ENCODE measurements at places on chromosomes 16 and 17.
A peak's percentile ranks its signal among the peaks of the same experiment; 100 is the strongest.

GRCh38 chr17:2898255-2898926, 102.2 kb downstream of the RAP1GAP2 start:
- no peak for DNase-seq

DNA sequence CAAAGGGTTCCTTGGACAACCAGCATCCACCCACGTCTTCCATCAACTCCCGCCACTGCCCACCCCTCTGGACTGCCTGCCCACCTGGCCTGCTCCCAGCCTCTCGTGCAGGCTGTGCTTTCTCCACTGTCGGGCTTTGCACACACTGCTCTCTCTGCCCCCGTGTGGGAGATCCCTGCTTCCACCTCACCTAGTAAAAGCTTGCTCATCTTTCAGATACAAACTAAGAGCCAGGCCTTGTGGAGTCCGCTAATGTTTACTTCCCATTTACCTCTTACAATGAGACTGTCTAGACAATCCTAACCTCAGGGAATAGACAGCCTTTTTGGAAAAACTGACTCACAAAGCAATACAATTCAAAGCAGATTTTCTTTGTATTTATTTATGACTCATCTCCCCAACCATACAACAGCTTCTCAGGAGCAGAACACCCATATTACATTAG, 67.6 kb downstream of the USP31 start:
- no peak for DNase-seq

DNA sequence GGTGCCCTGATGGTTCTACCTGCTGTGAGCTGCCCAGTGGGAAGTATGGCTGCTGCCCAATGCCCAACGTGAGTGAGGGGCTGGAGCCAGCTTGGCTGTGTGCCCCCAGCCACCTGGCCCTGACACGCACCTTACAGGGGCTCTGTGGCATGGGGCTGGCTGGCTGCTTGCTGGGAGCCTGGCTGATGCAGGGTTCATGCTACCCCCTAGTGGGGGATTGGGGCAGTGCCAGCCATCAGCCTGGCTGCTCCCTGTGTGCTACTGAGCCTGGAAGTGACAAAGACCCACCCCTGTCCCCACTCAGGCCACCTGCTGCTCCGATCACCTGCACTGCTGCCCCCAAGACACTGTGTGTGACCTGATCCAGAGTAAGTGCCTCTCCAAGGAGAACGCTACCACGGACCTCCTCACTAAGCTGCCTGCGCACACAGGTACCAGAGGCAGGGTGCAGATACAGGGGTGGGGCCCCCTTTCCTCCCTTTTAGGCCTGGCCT, 5.7 kb downstream of the GRN start:
- DNase-seq = peak; percentile 59

DNA sequence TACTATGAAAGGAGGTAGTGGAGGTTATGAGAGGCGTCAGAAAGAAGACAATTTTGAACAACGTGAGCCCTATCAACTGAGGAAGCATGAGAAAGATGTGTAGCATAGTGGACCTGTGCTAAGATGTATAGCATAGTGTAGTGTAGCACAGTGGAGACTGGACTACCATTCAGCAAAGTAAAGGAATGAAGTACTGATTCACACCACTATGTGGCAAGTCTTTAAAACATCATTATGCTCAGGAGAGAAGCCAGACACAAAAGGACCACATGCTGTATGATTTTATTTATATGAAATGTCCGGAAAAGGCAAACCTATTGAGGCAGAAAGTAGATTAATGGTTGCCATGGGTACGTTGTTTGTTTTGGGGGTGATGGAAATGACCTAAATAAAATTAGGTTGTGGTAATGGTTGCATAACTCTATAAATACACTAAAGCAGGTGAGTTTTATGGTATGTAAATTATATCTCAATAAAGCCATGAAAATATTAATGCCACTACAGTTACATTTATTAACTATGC, 20.4 kb upstream of the XYLT1 start:
- no peak for DNase-seq

GRCh38 chr17:75813081-75814020, 28.7 kb downstream of the UNK start:
- no peak for DNase-seq

DNA sequence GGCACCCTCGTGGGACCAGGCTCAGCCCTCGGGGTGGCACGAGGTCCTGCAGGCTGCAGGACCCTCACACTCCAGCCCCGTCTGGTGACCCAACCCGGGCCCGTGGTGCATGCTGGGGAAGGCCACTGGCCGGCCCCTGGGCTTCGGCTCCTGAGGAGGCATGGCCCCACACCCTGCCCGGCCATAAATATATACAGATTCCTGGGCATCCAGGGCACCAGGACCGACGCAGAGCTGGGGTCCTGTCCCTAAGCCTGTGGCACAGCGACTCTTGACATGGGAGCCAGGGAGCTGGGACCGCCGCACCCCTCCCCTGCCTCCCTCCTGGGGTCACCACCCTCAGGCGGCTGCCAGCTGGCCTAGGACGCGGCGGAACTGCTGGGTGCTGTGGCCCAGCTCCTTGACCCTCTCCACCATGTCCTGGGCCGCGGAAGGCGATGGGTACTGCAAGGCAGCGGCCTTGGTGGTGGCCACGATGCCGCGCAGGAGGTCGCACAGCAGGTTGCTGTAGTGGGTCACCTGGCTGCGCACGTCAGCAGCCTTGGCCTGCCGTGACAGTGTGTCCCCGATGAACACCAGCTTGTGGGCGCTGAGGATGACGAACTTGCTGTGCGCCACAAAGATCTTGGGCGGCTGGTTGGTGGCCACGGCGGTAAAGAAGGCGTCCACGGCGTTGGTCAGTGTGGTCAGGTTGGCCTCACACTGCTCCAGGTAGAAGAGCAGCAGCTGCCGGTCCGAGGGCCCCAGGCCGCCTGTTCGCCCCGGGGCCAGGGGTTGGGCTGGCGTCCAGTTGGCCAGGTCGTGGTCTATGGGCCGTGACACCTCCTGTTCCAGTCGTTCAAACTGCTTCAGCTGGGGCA, 10.6 kb downstream of the CTRB1 start:
- DNase-seq = no peak

GRCh38 chr16:19223235-19224170, 55.5 kb downstream of the SYT17 start:
- peak; percentile 56 for DNase-seq

GRCh38 chr16:74667255-74667700, 601 bp upstream of the RFWD3 start:
- DNase-seq = peak; percentile 51

DNA sequence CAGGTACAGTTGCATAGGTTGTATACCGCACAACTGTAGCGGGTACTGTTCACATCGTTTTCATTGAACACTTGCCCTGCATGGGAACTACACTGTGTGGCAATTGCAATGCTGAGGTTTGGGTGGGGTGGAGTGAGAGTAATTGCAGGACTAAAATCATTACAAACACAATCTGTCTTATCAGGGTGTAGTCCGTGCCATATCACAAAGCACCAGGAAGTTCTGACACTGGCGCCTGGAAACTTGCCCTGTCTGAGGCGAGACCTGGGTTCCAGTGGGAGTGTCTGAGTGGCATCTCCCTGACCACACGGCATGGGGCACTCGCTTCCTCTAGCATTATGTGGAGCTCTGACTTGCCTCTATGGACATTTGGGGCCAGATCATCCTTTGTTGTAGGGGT, 153.4 kb downstream of the RGS9 start:
- no peak for DNase-seq

- no peak for DNase-seq
Observed at GRCh38 chr17:77676237-77676661, 282.3 kb upstream of the TNRC6C start.

DNA sequence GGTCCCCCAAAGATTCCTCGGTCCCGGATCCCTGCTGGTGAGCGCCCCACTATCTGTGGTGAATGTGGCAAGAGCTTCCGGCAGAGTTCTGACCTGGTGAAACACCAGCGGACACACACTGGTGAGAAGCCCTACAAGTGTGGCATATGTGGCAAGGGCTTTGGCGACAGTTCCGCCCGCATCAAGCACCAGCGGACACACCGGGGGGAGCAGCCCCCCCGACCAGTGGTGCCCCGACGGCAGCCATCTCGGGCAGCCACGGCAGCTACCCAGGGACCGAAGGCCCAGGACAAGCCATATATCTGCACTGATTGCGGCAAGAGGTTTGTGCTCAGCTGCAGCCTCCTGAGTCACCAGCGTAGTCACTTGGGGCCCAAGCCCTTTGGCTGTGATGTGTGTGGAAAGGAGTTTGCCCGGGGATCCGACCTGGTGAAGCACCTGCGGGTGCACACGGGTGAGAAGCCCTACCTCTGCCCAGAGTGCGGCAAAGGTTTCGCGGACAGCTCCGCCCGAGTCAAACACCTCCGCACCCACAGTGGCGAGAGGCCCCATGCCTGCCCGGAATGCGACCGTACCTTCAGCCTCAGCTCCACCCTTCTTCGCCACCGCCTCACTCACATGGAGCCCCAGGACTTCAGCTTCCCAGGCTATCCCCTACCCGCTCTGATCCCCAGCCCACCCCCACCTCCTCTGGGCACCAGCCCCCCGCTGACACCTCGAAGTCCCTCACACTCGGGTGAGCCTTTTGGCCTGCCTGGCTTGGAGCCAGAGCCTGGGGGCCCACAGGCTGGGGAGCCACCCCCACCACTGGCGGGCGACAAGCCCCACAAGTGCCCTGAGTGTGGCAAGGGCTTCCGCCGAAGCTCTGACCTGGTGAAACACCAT, 2.8 kb downstream of the ZNF48 start:
- no peak for DNase-seq

GRCh38 chr17:8844229-8845218, 22.9 kb downstream of the PIK3R6 start:
- no peak for DNase-seq

DNA sequence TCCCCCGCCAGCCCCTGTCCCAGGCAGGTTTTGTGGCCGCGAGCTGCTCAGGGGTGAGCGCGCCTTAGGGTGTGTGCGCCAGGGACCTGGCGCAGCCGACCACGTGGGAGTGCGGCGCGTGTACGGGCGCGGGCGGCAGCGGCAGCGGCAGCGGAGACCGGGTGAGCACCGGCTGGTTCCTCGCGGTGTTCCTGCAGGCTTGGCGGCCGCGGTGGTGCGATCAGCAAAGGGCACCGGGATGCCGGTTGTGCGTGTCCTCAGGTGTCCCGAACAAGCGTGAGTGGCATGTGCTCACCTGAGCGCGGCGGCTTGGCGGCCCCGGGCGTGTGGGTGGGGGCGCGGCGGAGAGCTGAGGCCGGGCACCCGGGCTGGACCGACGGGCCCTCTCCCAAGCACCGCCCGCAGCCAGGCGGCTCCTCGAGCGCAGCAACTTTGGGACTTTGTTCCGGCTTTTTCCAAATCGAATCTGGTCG, 381 bp upstream of the HSD11B2 start:
- DNase-seq = peak; percentile 38

- DNase-seq = peak; percentile 58
Observed at GRCh38 chr17:1617620-1618174, 10.9 kb downstream of the SLC43A2 start.

DNA sequence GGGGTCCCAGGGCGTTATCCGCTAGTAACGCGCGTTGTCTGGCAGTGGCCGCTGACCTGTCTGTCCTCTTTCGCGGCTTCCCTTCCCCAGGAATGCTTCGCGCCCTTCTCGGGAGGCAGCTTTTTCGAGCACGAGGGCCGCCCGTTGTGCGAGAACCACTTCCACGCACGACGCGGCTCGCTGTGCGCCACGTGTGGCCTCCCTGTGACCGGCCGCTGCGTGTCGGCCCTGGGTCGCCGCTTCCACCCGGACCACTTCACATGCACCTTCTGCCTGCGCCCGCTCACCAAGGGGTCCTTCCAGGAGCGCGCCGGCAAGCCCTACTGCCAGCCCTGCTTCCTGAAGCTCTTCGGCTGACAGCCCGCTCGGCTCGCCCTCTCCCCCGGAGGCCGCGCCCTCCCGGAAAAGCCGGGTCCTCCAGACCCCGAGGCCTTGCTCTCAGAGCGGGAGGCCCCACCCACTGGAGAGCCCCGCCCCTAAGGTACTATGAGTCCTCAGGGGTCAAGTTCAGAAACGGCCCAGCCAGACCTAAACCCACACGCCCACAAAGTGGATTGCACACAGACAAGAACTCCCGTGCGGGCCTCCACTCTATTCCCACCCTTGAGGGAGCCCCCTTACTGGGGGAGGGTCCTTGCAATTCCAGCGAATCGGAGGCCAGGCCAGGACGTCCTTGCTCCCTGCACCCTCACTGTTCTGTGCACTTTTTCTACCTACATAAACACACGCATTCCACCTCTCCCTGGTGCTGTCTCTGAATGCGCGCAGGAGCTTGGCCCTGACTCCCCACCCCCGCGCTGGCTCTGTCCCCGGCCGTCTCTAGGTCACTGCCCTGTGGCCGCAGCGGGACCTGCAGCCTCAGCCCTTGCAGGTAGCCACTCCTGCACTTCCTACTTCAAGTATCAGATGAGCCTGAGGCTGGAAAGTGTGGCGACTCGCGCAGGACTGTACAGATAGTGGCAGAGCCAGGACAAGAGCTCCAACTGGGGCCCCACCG, 5.4 kb upstream of the SLC5A2 start:
- no peak for DNase-seq

GRCh38 chr17:73293480-73293911, 18.3 kb downstream of the CDC42EP4 start:
- no peak for DNase-seq

- DNase-seq = no peak
Observed at GRCh38 chr16:13153696-13154095, 252.3 kb downstream of the SHISA9 start.

Measured in A673 (cell line).